ENCODE measurements at places on chromosomes 3 and 15.

GRCh38 chr15:68585574-68586273 lies 6.9 kb downstream of the CORO2B start:
- no peak for DNase-seq

GRCh38 chr3:30044515-30044914 lies 561.9 kb upstream of the TGFBR2 start:
- DNase-seq = no peak

DNA sequence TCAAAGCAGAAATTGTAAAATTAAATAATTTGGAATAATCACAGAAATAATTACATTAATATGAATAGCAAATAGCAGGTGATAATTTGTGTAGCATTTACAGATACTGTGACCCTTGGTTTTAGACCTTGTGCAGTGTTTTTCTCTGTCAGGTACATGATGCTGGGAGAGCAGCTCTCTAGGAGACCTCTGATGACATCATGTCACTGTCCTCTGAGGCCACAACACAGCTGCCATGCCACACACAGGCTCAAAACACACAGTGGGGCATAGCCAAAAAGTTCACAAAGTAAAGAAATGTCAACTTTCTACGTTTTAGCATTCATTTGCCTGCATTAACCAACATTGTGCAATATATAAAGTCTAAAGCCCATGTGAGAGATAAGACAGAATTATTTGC lies 71.8 kb upstream of the ZBTB20 start:
- DNase-seq = no peak

DNA sequence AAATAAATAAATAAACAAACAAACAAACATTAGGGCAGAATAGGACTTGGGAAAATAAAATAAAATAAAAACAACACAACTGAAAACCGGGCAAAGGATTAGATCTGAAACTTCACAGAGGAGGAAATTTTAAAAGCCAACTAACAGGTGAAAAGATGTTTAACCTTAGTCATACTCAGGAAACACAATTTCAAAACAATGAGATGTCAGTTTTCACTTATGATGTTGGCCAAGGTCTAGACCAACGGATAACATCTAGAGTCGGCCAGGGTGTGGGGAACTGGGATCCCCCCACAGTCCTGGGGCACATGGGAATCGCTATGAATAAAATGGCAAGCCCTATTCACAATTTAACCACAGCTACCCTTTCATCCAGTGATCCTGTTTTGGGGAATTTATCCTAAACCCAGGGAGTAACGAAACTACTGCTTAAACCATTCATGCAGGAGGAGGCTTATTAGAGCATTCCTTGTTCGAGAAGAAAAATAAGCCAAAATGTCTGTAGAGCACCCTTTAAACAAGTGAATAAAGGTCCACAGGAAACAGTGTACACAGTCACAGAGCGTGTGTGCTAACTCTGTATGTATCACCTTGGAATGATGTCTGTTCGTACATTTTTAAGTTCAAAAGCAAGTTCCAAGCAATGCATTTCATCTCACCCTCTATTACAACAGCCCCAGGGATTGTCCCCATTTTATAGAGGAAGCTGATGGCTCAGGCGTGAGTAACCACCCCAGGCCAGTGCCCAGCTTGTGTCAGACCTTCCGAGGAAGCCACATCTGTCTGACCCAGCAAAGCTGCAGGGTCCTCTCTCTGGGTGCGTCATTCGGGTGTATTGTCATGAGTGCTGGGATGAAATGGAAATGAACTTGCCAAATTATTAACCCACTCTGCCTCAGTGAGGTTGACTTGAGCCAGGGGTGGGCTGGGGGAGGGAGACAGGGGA lies 6.3 kb upstream of the ANPEP start:
- no peak for DNase-seq

- DNase-seq = no peak
Observed at GRCh38 chr3:172709774-172710663, 848 bp downstream of the NCEH1 start.

DNA sequence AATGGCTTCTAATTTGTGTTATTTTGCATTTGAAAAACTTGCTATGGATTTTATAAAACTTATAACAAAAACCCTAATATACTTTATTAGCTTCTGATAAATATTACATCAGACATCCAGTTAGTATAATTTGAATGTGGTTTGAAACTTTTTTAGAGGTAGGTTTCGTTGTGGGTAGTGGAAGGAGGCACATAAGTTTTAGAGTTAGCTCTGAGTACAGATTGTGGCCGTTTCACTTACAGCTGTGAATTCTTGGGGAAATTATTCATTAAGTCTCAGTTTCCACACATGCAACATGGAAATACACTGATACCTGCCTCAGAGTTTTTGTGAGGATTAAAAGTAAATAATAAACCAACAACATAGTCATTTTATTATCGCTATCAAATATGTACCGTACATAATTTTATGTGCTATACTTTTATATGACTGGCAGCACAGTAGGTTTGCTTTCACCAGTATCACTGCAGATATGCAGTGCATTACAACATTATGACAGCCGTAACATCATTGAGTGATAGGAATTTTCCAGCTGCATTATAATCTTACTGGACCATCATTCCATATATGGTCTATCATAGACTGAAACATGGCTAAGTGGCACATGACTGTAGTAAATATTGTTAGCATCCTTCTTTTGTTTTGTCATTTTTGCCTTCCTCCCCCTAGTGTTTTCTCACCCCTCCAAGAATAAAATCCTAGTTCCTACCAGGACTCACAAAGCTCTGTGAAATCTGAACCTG lies 175.6 kb downstream of the AKAP13 start:
- DNase-seq = no peak

- no peak for DNase-seq
Observed at GRCh38 chr3:72034986-72035385, 250.0 kb upstream of the PROK2 start.

DNA sequence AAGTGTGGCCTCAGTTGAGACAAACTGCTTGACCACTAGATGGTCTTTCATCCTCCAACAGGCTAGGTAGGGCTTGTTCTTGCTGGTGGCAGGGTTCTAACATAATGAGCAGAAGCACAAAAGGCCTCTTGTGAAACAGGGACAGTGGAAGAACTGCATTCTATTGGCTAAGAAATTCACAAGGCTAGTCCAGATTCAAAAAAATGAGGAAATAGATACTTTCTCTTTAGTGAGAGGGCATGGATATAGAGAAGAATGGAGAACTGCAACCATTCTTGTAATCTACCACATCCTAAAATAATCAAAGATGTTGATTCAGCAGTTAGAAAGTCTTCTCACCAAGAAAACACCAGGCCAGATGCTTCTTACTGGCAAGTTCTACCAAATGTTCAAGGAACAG lies 143.7 kb upstream of the LRIG1 start:
- no peak for DNase-seq

- DNase-seq = no peak
Observed at GRCh38 chr3:53226142-53226840, 29.5 kb downstream of the TKT start.

- no peak for DNase-seq
Observed at GRCh38 chr3:31219131-31219843, 313.4 kb upstream of the STT3B start.

DNA sequence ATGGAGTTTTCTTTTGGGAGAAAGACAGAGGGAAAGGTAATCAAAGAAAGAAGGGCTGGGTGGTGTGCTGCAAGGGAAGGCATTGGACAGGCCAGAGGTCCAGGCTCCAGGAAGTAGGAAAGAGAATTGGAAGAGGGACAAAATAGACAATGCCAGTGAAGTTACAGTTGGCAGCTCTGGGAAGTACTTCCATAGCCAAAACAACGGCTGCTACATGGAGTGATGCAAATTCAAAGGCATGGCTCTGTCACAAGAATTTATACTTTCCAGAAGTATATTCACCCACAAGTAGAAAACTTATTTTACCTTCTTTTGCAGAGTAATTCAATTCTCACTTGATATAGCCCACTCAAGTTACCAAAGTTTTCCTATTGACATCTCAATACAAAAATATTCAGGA lies 191.5 kb downstream of the TNIK start:
- no peak for DNase-seq

DNA sequence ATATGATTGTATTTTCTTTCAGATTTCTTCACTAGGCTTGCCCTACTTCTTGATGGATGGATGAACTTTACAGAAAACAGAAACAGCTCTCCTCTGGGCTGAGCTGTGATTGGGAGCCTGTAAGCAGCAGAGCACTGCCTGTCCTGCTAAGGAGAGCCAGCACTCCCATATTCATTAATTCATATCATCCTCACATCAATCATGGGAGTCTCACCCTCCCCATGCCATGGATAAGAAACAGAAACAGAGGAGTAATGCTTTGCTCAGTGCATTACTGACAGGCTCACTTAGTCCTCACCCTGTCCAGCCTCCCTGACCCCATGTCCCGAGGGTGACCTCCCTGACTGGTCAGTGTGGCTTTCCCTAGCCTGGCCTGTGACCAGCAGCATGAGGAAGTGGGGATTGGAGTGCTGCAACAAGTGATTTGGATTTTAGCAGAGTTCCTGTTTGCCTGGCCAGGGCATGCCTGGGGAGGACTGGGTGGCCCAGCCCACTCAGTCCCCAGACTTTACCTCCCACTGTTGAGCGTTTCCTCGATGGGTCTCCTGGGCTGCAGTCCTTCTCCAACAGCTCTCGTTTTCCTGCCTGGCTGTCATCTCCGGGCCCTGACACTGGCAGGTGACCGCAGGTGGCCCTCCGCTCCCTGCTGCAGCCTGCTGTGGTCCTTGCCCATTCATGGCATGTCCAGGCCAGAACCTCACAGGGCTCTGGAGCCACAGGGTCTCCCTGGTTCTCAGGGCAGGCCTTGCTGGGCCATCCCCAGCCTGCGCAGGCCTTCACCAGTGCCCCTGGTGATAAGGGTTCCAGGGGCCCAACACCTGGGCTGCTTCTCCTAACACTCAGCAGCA lies 1.3 kb upstream of the TMIE start:
- DNase-seq = no peak

- no peak for DNase-seq
Observed at GRCh38 chr15:31660816-31661215, 334.2 kb downstream of the KLF13 start.

DNA sequence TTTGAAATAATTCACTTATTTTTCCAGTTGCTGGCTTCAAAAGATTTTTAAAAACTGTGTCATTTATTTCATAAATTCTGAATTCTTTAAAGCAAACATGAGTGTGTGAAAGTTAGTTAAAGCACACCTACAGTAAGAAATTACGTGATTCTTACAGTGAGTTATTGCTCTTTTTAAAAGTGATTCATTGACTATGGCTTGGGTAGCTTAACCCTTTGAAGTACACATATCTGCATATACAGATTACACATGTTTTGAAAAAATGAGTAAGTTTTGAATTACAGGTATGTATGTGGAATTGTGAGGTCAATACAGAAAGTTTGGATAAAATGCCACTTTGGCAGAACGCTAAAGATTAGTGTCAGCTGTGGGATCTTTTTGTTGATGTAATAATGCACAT lies 64.5 kb upstream of the MBNL1 start:
- DNase-seq = no peak

DNA sequence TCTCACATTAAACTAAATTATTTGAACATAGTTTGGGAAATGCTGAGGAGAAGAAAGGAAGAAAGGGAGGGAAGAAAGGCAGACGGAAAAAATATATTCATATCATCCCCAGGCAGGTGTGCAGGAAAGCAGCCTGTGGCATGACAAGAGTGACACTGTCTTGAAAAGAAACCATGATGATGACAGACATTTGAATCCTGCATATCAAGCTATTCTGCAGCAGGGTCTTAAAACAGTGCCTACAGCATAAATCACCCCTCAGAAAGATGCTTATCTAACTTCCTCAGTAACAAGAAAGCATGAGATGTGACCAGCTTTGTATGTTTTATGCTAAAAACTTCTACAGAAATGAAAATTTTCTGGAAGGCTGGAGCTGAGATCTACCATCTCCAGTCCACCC lies 144.5 kb upstream of the GRM7 start:
- no peak for DNase-seq

- DNase-seq = no peak
Observed at GRCh38 chr3:147256739-147257138, 149.6 kb downstream of the ZIC4 start.

GRCh38 chr3:53100818-53101466 lies 29.3 kb downstream of the RFT1 start:
- DNase-seq = no peak

GRCh38 chr3:64209866-64210621 lies 15.2 kb downstream of the PRICKLE2 start:
- DNase-seq = no peak

- no peak for DNase-seq
Observed at GRCh38 chr3:177831361-177831760, 634.1 kb upstream of the TBL1XR1 start.

- DNase-seq = peak; percentile 82
Observed at GRCh38 chr15:78618490-78618934, 2.3 kb downstream of the CHRNA3 start.

DNA sequence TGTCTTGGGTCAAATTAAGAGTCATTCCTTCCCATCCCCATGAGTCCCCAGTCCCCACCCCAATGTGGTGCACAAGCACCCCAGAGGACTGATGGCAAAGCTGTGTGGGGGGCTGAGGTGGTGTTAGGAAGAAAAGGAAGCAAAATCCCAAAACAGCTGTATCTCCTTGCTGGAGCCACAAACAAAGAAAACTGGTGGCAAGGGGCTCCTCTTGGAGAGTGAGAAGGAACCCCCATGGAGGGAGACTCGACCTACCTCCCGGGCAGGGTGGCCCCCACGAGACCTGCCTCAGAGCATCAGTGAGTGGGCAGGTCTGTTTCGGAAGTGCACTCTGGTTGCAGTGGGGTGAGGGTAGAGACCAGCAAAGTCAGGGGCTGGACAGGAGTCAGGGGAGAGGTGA lies 29.2 kb downstream of the PRR23E start:
- no peak for DNase-seq

GRCh38 chr3:56918111-56918568 lies 116.4 kb upstream of the ARHGEF3 start:
- DNase-seq = no peak

- DNase-seq = no peak
Observed at GRCh38 chr3:12229896-12230295, 59.0 kb upstream of the PPARG start.

DNA sequence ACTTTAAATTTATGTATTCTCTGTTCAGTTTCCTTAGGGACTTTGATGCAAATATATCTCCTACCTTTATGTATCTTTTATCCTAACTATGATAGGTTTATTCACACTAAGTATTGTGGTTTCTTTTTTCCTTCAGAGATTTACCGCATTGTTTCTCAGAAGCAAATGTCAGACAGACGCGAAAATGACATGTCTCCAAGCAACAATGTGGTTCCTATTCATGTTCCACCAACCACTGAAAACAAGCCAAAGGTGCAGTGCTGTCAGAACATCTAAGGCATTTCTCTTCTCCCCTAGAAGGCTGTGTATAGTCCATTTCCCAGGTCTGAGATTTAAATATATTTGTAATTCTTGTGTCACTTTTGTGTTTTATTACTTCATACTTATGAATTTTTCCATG lies 18.3 kb downstream of the RAB11A start:
- no peak for DNase-seq

DNA sequence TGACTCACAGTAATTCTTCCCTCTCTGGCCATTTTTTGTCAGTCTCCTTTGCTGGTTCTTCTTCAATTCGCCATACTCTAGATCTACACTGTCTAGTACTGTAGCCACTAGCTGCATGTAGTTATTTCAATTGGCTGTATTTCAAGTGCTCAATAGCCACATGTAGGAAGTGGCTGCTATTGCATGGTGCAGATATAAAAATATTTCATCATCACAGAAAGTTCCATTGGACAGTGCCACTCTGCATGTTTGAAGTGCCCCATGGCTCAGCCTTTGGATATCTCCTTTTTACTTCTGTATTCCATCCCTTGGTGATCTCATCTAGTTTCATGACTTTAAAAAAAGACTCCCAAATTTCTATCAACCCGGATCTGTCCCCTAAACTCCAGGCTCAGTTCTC lies 22.1 kb downstream of the PPP2R3A start:
- DNase-seq = no peak

Data from HAP-1 (cell line).